ENCODE measurements at places on chromosomes 7 and 10.

DNA sequence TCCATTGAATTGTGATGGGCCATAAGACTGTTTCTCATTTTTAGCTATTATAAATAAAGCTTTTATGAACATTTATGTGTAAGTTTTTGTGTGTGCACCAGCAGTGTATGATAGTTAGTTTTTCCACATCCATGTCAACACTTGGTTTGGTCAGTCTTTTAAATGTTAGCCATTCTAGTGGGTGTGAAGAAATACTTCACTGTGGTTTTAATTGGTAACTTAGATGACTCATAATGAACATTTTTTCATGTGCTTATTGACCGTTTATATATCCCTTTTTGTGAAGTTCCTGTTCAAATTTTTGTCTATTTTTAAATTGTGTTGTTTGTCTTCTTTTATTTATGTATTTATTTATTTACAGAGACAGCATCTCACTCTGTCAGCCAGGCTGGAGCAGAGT lies 23.6 kb upstream of the PDK4 start:
- DNase-seq = no peak

DNA sequence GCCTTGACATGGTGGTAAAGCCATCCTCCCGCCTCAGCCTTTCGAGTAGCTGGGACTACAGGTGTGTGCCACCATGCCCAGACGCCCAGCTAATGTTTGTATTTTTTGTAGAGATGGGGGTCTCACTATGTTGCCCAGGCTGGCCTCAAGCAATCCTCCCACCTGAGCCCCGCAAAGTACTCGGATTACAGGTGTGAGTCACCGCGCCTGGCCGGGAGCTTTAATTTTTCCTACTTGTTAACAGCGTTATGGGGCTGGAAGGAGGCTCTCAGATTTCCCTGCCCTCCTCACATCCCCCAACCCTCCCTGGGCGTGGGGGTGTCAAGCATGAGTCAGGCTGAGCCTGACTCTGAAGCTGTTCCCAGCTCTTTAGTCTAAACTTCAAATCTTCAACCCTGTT lies 8.3 kb downstream of the ALKBH4 start:
- no peak for DNase-seq

- DNase-seq = no peak
Observed at GRCh38 chr7:97133159-97133558, 15.7 kb downstream of the SDHAF3 start.

DNA sequence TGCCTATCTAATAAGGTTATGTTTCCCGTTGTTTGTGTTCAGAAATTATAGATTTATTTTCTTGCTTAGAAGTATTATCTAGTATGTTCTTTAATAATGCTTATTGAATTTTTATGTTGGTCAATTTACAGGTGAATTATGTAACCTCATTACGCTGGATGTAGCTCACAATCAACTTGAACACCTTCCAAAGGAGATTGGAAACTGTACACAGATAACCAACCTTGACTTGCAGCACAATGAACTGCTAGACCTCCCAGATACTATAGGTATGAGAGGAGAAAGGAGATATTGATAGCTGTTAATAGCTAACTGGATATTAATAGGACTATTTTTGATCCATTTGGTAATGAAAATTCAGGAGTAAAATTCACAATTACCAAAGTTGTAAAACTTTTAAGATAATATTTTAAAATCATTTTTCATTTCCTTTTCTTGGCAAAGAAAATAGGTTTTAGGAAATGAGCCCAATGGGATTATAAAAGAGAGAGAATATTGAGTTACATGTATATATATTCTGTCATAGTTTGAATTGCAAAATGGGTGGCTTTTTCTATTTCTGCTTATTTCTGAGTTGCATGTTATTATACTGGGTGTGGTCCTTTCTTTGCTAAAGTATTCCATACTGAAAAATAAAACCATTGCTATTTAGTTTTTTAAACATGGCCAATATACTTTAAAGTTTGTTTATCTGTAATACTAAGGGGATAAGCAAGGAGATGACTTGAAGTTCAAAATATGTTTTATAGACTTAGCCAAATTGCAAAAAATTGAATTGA lies 66.3 kb downstream of the SHOC2 start:
- no peak for DNase-seq

DNA sequence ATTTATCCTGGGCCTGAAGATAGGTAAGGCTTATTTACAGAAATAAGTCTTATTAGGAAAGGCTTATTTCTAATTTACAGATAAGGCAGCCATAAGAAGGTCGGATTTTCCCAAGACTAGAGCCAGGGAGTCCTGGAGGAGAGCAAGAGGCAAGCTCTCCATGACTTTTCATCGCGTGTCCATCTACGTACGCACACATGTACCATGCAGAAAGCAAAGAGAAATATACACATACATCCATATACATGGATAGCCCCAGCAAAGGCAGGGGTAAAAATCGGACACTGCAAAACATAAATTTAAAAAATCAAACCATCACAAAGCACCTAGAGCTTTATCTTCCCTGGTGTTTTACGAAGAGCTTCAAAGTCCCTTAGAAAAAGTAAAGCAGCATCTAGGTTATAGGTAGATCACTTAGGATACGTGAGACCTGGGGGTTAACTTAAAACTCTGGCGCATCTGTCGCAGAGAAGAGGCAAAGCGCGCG lies 25.8 kb upstream of the ZRANB1 start:
- DNase-seq = no peak

DNA sequence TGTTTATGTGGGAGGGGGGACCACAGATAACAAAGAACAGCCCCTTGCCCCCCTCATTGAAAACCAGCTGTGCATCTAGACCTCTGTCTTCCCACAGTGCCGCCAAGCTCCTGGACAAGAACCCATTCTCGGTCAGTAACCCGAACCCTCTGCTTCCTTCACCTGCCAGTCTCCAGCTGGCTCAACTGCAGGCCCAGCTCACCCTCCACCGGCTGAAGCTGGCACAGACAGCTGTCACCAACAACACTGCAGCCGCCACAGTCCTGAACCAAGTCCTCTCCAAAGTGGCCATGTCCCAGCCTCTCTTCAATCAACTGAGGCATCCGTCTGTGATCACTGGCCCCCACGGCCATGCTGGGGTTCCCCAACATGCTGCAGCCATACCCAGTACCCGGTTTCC lies 91.0 kb upstream of the PDCD4 start:
- no peak for DNase-seq

DNA sequence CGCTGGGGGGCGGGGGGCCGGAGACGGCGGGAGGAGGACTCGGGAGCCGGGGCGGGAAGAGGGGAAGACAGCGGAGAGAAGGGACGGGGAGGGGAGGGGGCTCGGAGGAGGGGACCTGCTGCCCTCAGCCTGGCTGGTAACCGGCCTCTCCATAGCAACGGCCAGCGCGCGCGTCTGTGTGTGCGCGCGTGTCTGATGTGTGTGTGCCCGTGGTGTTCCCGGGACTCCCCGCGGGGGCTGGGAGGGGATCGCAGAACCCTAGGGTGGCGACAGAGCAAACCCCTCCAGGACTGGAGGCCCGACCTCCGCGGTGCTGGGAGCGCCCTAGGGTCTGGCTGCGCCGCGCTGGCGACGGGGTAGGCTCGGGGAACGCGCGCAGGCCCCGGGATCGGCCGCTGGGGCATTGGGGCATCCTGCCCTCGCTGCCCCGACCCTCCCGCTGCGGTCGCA lies 356.3 kb downstream of the DNAJB6 start:
- no peak for DNase-seq

- no peak for DNase-seq
Observed at GRCh38 chr7:151312356-151312755, 29.3 kb upstream of the NUB1 start.

DNA sequence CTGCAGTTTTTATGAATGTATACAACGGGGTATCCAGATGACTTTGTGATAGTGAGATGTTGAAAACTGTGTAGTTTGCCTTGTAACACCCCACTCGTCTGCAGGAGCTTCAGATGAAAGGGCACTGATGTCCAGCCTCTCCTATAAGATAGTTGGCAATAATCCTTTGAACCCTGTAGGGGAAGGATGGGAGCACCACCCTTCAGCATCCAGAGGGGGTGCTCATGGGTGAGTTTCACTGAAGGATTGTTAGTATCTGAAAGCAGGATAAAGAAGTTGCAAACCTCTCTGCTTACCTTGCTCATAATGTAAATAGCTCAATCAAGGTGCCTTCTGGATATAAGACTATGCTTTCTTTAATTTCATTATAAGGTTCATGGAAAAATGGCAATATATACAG lies 201.5 kb downstream of the TMEM178B start:
- no peak for DNase-seq

- DNase-seq = no peak
Observed at GRCh38 chr10:128851281-128851680, 615.8 kb upstream of the MGMT start.

DNA sequence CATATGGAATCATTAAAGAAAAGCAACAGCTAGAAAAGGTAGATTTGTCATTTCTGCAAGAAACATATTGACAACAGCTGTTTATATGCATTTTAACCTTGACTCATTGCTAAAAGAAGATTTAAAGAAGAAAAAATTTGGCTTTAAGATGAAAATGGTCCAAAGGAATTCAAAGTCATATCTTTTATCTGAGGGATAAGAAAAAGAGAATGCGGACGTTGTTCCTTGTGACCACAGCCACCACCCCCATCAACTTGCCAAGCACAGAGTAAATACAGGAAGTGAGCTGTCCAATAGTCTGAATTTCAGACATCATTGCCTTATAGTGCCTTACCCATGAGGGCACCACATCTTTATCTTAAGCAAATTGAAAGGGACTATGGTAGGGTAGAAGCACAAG lies 7.3 kb upstream of the CRPPA start:
- no peak for DNase-seq

Measured in stimulated activated CD8-positive, alpha-beta memory T cell treated with anti-CD3 and anti-CD28 coated beads, Interleukin-4, amount 100 ng/mL, for 4 hours (primary cell).